Substantia nigra (tissue), 51 donors: ENCODE measurements at places on chromosomes 2 and 18.

- no peak for DNase-seq
These were observed 14.1 kb downstream of the CEP68 start for GRCh38 chr2:65070172-65070830.

GRCh38 chr18:29004921-29005320 is 828.0 kb upstream of the CDH2 start:
- no peak for DNase-seq

DNA sequence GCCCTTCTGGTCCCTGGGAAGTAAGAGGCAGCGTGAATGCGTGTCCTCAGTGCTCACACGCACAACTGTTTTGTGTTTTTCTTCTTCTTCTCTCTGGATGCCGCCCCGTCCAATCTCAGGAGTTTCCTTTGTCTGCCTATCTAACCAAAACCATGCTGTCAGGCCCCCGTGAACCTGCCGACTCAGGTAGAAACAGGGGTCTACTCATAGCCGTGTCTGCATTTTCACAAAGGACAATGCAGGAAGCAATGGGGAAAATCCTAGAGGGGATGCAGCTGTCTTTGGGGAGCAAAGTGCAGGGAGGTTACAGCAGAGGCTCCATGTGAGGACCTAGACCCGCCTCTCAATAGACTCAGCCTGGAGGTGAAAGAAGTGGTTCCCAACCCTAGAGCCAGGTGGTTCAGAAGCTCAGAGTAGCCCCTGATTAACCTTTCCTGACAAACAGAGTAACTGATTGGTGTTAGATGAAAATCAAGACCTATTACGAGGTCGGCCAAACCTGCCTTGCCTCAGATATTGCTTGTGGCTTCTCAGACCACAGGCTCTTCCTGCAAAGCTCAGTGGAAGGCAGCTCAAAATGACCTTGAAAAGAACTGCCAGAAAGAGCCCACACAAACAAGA is 49.3 kb downstream of the CD226 start:
- no peak for DNase-seq

- DNase-seq: no peak
These were observed 132.2 kb upstream of the ITGB6 start for GRCh38 chr2:160332318-160332717.

- DNase-seq: no peak
These were observed 10.7 kb downstream of the CCT4 start for GRCh38 chr2:61877571-61878245.

DNA sequence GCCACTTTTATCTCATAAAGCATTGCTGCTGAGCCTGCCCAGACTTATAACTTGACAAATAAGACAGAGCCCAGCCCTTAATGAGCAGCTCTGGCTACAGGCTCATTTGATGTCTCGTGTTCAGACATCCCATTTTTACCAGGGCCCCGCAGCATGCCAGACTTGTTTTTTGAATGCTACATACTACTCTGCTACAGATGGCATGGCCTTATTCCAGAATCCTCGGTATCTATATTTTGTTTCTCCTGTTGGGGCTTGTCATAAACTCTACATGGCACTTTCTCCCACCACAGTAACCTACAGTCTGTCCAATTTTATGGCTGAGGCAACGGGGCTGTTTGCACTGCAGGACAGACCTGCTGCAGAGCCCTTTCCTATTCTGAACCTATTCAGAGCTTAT is 179.0 kb upstream of the DDX18 start:
- DNase-seq: no peak

- DNase-seq: no peak
These were observed 989.7 kb upstream of the CRIM1 start for GRCh38 chr2:35365859-35366258.

GRCh38 chr2:40346535-40347354 is 105.1 kb downstream of the SLC8A1 start:
- no peak for DNase-seq

GRCh38 chr18:23619388-23619881 is 33.1 kb upstream of the NPC1 start:
- DNase-seq: no peak

DNA sequence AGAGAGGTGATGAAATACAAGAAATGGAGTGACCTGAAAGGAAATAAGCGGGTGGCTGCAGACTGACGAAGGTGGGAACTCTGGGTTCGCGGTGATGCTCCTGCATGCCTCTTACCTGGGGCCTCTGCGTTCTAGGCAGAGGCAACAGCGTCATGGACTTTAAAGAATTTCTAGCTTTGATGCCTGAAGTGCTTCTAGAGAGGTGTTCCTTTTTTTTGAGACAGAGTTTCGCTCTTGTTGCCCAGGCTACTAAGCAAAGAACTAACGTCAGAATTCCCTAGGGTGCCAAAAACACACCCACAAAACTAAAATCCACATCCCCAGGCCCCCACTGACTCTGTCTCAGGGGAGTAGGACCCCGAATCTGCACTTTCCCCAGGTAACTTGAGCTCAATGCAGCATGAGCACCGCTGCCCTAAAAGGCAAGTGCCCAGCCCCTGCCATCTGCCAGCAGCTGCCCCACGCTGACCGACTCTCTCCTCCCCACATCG is 110.5 kb upstream of the ID2 start:
- no peak for DNase-seq

DNA sequence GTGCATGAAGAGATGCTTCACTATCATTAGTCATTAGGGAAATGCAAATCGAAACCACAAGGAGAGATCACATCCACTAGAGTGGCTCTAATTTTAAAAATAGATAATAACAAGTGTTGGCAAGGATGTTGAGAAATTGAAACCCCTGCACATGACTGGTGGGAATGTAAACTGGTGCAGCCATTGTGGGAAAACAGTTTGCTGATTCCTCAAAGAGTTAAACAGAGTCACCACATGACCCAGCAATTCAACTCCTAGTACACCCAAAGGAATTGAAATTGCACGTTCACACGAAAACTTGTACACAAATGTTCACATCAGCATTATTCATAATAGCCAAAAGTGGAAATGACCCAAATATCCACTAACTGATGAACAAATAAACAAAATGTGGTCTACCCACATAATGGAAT is 179.5 kb downstream of the BCL2 start:
- DNase-seq: no peak

GRCh38 chr2:36573165-36573564 is 24.8 kb downstream of the FEZ2 start:
- DNase-seq: no peak

GRCh38 chr18:5519448-5520298 is 24.1 kb downstream of the EPB41L3 start:
- no peak for DNase-seq

DNA sequence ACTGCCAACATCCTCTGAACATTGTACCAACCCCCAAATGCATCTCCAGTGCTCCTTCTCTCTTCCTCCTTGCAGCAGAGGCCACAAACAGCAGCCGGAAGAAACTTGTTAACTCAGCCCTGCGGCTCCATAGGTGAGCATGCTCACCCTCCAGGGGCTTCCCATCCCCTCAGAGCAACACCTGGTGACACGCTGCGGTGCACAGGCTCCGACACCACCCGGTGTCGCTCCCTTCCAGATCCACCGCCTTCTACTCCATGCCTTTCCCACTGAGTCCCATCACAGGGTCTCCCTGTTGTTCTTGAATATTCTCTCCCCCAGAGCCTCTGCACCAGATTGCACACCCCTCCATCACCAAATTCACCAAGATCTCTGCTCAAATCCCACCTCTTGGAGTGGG is 171.5 kb upstream of the FHL2 start:
- DNase-seq: no peak

DNA sequence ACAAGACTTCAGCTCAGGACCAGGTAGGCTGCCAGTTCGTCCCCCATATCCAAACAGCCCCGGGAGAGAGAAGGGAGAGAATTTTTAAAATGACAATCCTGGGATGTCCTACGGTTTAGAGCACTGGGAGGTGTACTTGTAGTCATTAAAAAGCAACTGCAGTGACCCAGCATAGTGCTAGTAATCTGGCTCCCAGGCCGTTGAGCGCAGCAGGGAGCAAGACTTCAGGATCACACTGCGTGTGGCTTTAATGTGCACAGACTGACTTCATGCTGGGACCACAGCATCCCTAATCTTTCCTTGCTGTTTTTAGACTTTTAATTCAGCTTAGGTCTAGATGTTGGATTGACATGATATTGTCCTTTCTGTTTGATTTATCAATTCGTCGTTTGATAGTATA is 219.3 kb upstream of the FOSL2 start:
- DNase-seq: no peak

DNA sequence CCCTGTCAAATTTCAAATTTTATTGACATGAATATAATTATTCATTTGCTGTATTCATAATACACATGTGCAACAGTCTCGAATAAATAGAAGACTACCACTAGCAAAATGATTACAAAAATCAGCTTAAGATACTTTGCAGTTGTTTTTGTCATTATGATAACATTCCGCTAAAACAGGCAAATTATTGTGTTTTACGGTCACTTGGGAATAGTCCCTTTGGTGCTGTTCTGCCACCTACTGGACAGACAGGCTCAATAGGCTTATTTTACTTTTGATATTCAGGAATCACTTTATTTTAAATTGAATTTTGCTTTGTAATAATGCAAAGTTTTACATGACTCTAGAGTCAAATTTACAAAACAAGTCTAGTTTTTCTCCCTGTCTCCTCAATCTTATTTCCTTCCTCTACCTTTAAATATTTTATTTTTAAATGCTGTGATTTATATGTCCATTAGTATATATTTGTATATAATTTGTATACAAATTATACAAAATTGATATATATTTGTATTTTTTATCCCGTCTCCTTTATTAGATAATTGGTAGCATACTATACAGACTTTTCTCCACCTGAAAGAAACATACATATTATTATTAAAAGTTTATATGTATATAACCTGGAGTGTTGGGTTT is 456.3 kb downstream of the DLGAP1 start:
- DNase-seq: no peak

- DNase-seq: no peak
These were observed 53.8 kb upstream of the SPTBN1 start for GRCh38 chr2:54402350-54402749.

DNA sequence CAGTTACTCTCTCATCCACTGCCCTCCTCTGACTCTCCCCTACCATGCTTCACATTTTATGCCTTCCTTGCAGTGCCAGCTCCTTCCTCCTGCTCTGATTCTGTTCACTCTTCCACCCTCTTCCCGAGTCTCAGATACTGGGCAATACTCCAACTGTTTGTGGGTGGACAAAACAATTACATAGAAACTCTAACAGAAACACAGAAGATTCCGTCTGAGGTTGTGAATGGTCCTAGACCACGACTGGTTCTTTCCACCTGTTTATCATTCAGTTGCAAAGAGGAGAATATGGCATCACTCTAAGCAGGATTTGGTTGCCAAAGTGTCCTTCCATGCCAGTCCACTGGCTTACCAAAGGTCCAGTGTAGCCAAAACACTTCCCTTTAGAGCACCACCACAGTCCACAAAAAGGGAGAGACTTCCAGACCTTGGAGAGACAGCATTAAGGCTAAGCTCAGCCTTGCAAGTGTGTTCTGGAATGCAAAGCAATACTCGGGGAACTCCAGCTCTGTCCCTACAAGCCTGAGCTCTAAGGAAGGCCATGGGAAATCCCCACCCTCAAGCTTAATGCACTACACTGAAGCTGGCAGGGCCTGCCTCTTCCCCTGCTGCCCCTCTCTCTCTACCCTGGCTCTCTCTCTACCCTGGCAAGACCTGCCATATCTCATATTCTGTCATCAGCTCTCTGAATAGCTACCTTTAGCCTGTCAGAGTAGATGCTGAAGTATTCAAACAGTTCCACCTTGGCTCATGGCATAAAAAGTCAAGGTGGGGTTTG is 33.6 kb upstream of the RND3 start:
- DNase-seq: no peak

DNA sequence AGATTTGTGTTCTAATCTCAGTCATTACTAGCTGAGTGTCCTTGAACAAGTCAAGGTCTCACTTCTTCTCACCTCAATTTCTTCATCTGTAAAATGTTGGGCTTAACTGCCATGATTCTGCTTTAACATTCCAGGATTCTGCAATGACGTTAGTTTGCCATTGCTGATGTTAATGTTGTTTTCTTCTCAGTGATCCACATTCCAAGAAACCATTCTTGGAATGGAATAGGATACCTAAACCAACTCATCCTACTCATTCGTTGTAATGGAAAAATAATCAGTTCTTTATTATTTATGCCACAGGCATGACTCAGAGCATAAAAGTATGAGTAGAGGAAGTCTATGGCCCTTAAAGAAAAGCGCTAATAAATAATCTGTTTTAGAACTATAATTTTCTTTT is 140.2 kb upstream of the ETAA1 start:
- no peak for DNase-seq

DNA sequence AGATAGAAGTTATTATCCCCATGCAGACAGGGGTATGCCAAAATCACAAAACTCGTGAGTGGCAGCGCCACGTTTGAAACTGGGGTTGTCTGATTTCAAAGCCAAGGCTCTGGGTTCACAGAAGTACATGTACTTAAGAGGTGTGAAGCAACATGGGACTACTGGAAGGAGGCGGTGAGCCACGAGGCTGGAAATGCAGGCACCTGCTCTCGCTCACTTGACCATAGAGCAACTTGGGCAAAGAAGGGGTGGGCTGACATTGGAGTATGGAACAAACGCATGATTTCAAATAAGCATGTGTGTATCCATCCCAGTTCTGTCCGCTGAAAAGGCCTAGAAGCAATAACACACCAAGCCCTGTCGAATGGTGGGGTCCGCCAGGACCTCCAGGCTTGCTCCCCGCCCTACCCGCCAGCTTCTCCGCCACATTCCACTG is 593 bp upstream of the ACTR2 start:
- DNase-seq: no peak

GRCh38 chr2:232860593-232861241 is 9.3 kb upstream of the SNORC start:
- no peak for DNase-seq

GRCh38 chr2:190615555-190616200 is 33.2 kb upstream of the NAB1 start:
- DNase-seq: no peak

DNA sequence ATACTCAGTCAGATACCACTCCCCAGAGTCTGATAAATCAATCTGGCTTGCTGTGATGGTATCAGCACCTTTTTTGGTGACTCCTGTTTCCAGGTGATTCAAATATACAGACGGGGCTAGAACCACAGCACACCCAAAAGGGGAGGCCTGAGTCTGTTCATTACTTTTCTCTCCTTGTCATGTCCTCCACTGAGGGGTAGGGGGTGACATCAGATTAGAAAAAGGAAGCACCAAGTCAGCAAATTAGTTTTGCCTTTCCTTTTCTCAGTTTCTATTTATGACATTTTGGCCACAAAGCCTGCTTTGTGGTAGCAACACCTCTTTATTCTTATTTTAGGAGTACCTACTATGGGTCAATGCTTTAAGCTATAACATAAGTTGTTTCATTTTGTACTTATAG is 127.4 kb downstream of the CCDC102B start:
- no peak for DNase-seq

- no peak for DNase-seq
These were observed 282.7 kb downstream of the EPHA4 start for GRCh38 chr2:221289389-221289788.

- DNase-seq: no peak
These were observed 61.9 kb upstream of the PSMD14 start for GRCh38 chr2:161246281-161246680.

DNA sequence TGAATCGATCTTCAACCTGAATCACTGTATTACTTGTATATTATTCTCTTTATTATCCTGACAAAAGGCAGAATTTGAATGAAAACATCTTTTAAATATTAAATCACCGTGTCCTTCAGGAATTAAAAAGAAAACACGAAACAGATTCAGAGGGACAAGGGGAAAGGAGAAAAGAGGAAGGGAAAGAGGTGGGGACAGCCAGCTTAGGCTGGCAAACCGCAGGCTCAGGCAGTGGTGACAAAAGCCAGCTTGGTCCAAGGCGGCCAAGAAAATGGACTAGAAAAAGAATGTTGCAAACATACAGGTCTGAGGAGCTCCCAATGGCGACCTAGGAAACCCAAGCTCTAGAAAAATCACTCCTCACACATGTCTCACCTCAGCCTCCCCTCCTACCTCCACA is 6.8 kb downstream of the B4GALT6 start:
- no peak for DNase-seq
